T-helper 1 cell (primary cell): ENCODE measurements at places on chromosomes 5 and 9.

- no peak for DNase-seq
These were observed 313.8 kb downstream of the FAM170A start for GRCh38 chr5:119943148-119943547.

DNA sequence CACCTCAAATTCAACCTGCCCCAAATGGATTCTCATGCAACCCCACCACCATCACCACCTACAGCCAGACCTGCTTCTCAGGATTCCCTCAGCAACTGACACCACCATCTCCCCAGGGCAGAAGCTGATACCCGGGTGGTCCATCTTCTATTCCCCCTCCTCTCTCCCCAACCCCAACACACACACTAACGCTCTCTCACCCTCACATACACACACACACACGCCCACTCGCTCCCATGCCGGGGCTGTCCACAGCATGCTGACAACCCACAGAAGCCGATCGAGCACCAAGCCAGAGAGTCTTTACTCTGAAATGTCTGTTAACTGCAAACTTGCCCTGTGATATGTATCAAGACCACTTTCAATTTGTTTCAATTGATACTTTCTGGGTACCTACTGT lies 28.4 kb downstream of the B4GALT1 start:
- no peak for DNase-seq

- no peak for DNase-seq
These were observed 26.5 kb upstream of the C5orf47 start for GRCh38 chr5:173962436-173962972.

DNA sequence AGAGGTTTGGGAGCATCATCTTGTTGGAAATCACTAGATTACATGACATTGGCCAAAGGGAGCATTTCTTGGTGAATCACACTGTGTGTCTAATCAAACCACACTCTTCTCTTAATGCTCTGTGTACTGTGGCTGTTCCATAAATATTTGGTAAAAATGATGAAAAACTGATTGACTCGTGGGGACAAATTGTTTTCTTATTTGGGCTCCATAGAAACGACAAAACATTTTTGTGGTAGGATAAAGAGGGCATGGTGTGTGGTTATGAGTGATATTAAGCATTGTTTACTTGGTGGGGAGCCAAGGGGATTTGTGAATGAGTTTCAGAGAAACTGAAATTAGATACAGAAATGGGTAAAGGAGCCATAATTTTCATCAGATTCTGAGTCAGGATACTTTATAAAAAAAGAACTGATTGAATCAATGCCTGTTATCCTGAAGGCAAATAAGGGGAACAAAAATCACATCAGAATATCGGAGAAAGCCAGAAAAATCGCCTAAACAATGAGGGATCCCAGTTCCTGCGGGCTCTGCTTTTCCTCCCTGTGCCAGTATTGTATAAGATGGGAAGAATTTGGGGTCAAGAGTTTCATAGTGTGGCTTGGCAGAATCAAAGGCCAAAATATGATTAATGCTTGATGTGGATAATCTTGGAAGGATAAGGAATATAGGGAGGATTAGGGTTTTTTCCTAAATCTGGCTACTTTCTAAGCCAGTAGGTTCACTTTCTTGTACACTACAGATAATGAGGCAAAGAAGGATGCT lies 33.3 kb downstream of the FBXL7 start:
- DNase-seq: no peak

GRCh38 chr5:163585206-163585605 lies 79.8 kb downstream of the MAT2B start:
- DNase-seq: no peak

GRCh38 chr5:160289721-160290120 lies 22.6 kb downstream of the CCNJL start:
- no peak for DNase-seq

DNA sequence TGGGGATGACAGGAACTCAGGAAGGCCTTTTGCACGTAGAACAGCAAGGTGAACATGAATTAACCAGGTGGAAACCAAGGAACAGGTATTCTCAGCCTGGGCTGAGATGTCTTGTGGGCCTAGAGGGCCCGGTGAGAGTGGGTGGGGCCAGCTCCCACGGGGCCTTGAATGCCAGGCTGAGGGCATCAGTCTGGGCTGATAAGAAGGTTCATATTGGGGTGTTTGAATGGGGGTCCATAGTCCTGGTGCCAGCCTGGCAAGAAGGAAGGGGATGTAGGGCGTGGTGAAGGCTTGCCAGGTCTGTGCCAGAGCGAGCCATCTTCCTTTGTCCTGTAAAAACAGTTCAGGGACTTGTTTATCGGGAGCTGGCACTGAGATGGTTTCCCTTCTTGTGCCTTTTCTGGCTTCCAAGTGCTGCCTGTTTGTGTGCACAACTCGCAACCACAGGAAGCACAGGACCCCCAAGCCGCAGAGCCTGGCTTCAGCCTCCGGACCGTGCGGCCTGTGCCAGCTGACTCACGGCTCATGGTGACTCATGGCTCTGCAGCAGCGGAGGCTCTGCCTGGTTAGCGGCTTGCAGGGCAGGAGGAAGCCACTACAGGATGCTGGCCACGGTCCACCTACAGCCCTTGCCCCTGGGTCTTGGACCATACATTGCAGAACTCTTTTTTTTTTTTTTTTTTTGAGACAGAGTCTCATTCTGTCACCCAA lies 2.4 kb downstream of the CARD19 start:
- DNase-seq: no peak

GRCh38 chr5:14745753-14746152 lies 81.2 kb downstream of the OTULIN start:
- no peak for DNase-seq

DNA sequence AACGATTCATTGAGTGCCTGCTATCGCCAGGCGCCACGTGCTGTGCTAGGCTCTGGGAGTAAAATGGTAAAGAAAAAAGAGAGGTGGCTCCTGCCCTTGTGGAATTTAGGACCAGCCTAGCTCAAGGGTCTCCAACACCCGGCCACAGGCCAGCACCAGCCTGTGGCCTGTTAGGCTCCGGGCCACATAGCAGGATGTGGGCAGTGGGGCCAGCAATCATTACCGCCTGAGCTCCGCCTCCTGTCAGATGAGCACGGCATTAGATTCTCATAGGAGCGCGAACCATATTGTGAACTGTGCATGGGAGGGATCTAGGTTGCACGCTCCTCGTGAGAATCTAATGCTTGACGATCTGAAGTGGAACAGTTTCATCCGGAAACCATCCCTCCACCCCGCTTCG lies 1.5 kb downstream of the RMRP start:
- no peak for DNase-seq

GRCh38 chr5:143843461-143843860 lies 31.5 kb downstream of the HMHB1 start:
- no peak for DNase-seq
